ENCODE measurements at places on chromosomes 1 and 21. TPM values are rescaled to one million over a fixed set of nuclear protein-coding genes. Genes with fewer than 3 reads are reported as not detected.

GRCh38 chr1:119632103-119632490 lies 16.0 kb downstream of the ZNF697 start:
- H3K4me1 ChIP-seq: peaks cover 43% of the 10 kb centered on the region
- peak overlapping the region; percentile 79 for H3K27ac ChIP-seq
- DNase-seq: no peak
- no peaks in the 10 kb centered on the region for H3K27me3 ChIP-seq
- no peaks in the 10 kb centered on the region for H3K36me3 ChIP-seq

The ELF3 gene
- total RNA-seq: 1.4 TPM

The EPHA2 gene
- total RNA-seq: 7.0 TPM

The LINGO4 gene
- total RNA-seq: 3.6 TPM

The HEATR1 gene
- total RNA-seq: 16.1 TPM

DNA sequence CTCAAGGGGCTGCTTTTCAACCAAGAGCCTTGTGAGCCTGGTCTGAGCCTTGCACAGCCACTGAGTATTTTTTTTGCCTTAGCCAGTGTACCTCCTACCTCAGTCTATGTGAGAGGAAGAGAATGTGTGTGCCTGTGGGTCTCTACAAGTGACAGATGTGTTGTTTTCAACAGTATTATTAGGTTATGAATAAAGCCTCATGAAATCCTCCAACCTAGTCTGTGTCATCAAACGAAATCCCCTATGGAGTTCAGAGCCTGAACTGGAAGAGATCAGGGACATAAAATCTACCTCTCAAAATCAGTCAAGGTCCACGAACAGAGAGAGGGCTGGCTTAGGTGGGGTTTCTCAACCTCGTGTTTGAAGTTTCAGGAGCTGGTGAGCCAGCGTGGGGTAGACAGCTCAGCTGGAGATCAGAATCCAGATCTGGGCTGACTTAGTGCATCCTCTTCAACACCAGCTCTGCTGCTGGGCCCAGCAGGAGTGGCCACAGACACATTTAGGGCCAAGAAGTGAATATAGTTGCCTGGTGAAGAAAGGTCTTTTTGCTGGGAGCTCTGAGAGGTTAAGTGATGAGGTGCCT lies 8.2 kb downstream of the XKR8 start:
- DNase-seq: no peak
- no peaks in the 10 kb centered on the region for H3K27me3 ChIP-seq
- peaks cover 9% of the 10 kb centered on the region for H3K4me1 ChIP-seq
- no peak overlapping the region for H3K4me3 ChIP-seq
- peak overlapping the region; percentile 36 for H3K27ac ChIP-seq
- peaks cover 48% of the 10 kb centered on the region for H3K36me3 ChIP-seq

GRCh38 chr1:225460737-225461532 lies 33.1 kb upstream of the LBR start:
- no peak overlapping the region for H3K27ac ChIP-seq
- H3K4me3 ChIP-seq: no peak overlapping the region
- no peaks in the 10 kb centered on the region for H3K27me3 ChIP-seq
- no peaks in the 10 kb centered on the region for H3K36me3 ChIP-seq

GRCh38 chr21:45709173-45709572 lies 65.6 kb downstream of the PCBP3 start:
- H3K27ac ChIP-seq: no peak overlapping the region
- DNase-seq: no peak
- H3K36me3 ChIP-seq: no peaks in the 10 kb centered on the region
- no peaks in the 10 kb centered on the region for H3K4me1 ChIP-seq

The ELOVL1 gene
- 19.2 TPM for total RNA-seq

DNA sequence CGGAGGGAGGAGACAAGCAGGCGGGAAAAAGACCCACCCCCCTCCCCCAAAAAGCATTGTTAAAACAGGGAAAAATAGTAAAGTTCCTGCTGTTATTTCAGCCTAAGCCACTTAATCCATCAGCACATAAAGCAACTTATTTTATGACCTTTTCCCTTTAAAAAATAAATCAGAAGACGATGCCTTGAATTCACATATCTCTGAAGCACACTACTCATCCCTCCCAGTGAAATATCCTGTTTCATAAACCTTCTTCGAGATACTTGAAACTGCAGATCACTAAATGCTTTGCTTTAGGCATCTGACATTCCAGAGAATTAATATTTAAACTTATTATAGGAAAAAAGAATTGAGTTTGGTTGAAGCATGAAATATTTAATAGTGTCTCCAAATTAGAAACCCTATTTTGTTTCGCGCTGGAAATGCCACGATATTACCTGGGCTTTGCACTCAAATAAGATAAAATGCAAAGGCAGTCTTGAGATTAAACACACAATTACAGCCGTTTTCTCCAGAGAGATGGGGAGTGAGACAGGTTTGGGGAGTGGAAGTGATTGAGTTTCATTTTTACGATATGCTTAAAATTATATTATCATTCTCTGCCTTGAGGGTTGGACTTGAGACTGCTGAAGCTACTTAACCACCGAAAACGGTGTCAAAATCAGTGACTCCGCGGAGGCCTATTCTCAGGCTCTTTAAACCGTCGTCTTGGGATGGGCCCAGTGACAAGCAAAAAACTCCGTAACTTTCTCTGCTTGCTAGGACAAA lies 9.3 kb downstream of the GLIS1 start:
- no peaks in the 10 kb centered on the region for H3K4me1 ChIP-seq
- no peak for DNase-seq
- H3K36me3 ChIP-seq: no peaks in the 10 kb centered on the region
- H3K4me3 ChIP-seq: no peak overlapping the region
- peaks cover 8% of the 10 kb centered on the region for H3K27me3 ChIP-seq

- DNase-seq: no peak
- peak overlapping the region; percentile 26 for H3K27ac ChIP-seq
- peaks cover 47% of the 10 kb centered on the region for H3K4me1 ChIP-seq
- H3K4me3 ChIP-seq: no peak overlapping the region
Observed at GRCh38 chr1:226697151-226697928, 41.7 kb downstream of the ITPKB start.
